Mesothelial cell of epicardium (in vitro differentiated cells): ENCODE measurements at places on chromosomes 1 and 21.

DNA sequence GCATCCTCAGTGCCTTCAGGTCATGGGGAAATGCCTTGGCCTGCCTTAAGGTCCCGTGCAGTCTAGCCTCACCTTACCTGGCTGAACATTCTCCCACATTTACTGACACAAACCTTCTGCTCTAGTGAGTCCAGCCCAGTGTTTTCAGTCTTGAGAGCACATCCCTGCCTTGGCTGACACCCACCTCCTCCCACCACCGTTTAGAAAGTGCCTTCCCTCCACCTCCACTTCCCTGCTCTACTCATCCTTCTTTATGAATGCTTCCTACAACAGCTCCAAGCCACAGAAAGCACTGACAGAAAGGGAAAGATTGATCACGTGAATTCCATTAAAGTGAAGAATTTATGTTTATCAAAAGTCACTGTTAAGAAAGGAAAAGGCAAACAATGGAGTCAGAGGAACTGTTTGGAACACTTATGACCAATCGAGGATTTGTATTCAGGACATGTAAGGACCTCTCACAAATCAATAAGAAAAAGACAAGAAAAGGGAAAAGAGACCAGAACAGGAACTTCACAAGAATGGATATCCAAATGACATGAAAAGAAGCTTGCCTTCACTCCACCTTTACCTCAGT lies 59.8 kb downstream of the DDR2 start:
- no peak for DNase-seq

DNA sequence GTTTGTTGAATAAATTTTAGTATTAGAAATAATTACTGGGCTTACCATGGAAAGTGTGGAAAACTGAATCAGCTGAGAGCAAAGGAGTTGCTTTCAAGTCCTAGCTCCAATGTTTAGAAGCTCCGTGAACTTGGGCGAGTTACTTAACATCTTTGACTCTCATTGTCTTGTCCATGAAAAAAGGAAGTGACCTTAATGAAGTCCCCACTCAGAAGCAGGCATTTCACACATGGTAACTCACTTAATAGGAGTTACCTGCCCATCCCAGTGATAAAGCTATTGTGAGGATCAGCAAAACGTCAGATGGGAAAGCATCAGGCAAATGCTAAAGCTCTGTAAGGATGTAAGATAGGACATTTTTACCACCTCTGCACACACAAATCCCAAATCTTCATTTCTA lies 34.0 kb upstream of the GADD45A start:
- DNase-seq, result no peak

- peak; percentile 26 for DNase-seq
These were observed 2.0 kb downstream of the GFI1 start for GRCh38 chr1:92484472-92485380.

DNA sequence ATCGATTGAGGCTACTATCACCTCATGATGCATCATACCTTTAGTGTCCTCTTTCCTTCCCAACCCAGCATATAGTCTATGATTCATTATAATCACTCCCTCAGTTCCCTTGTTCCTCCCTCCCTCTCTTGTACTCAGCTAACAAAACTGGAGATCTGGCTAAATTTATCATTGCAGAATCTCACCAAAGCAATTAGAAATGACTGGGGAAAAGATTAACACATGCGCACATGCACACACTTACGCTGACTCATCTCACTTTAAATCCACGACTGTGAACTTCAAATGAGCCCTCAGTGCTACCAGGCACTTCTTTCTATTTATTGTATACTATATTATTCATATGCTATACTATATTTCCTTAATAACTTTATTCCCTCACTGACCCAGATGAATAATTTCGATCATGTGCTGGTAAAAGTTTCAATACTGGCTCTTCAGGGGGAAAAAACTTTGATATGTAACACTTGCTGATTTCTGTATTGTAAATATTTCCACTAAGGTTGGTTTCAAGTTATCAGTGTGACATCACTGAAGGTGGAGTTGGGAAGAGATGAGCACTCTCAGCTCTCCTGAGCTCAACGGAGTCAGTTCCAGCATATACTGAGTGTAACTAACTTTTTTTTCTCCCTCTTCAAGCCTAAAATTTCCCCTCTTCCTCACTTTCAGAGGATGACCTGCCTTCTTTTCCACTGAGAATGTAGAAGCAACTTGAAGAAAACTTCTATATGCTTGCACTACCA lies 613.7 kb upstream of the B3GALT2 start:
- DNase-seq, result no peak

DNA sequence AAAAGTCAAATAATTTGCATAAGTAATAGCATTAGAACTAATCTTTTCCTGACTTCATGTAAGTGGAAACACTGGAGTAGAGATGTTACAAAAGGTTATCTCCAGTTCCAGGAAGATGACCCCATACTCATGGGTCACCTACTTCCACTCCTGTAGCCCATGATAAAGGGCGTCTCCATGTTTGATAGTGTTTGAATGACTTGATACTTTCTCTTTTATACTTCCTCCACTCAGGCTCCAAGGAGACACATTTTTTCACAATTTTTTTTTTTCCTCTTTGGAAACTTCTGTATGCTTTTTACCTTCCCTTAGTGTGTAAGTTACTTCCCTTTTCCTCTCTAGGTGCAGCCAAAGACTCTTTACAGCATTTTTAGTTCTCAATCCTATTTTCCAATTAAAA lies 382.1 kb upstream of the B3GALT2 start:
- DNase-seq, result no peak

DNA sequence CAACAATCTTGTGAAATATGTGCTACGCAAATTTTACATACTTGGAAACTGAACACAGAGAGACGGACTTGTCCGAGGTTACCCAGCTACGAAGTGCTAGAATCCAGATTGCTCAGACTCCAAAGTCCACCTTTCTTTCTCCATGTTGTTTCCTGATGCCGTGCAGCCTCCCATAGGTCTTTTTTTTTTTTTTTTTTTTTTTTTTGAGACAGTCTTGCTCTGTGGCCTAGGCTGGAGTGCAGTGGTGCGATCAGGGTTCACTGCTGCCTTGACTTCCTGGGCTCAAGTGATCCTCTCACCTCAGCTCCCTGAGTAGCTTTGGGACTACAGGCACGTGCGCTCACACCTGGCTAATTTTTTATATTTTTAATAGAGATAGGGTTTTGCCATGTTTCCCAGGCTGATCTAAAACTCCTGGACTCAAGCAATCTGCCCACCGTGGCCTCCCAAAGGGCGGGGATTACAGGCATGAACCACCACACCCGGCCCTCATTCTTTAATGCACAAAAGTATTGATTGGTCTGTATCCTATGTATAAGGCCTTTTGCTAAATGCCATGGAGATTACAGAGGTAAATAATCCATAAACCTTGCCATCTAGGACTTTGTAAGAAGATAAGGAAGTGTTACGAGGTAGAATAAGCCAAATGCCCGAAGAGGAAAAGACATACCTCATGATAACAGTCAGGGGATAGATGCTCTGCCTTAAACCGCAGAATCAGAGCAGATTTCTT lies 92.8 kb downstream of the C1orf21 start:
- DNase-seq, result no peak

- DNase-seq, result no peak
These were observed 35.4 kb upstream of the TRAPPC10 start for GRCh38 chr21:43976661-43977060.

- no peak for DNase-seq
These were observed 168.5 kb upstream of the RUNX1 start for GRCh38 chr21:35217504-35218060.

- no peak for DNase-seq
These were observed 132.3 kb downstream of the URB2 start for GRCh38 chr1:229758101-229759036.

DNA sequence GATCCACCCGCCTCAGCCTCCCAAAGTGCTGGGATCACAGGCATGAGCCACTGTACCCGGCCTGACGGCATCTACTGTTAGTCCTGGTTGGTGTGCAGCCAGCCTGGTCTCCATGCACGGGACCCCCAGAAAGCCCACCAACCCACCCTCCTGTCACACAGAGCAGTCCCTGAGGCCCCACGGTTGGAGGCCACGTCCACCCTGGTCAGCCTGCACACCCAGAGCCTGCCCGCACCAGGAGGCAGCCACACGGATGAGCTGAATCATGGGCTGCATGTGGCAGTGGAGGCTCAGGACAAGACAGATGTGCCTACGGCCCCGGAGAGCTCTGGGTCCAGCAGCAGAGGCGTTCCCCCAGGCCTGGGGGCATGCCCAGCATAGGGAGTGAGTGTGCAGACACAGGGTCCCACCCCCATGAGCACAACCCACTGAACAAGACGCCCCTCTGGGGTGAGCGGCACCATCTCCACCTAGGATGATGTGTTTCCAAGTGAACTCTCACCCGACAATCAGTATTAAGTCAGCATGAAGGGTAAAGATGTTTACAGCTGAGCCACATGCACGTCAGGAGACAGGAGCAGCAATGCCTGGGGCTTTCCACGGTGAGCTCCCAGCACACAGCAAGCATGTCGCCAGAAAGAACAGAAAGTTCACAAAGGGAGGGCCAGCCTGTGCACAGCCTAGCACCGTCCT lies 102.1 kb downstream of the WDR4 start:
- DNase-seq, result no peak

GRCh38 chr1:27423709-27424108 lies 31.3 kb downstream of the GPR3 start:
- no peak for DNase-seq

- no peak for DNase-seq
These were observed 5.9 kb downstream of the C1orf226 start for GRCh38 chr1:162387226-162388082.

GRCh38 chr1:205438213-205439158 lies 16.6 kb upstream of the LEMD1 start:
- peak; percentile 62 for DNase-seq

- peak; percentile 71 for DNase-seq
These were observed at the start of gene ADAR for GRCh38 chr1:154607609-154608396. Gene ADAR, minus strand, starts transcription at chr1:154608186. Its CDS starts 180 bp downstream, at chr1:154608006.

DNA sequence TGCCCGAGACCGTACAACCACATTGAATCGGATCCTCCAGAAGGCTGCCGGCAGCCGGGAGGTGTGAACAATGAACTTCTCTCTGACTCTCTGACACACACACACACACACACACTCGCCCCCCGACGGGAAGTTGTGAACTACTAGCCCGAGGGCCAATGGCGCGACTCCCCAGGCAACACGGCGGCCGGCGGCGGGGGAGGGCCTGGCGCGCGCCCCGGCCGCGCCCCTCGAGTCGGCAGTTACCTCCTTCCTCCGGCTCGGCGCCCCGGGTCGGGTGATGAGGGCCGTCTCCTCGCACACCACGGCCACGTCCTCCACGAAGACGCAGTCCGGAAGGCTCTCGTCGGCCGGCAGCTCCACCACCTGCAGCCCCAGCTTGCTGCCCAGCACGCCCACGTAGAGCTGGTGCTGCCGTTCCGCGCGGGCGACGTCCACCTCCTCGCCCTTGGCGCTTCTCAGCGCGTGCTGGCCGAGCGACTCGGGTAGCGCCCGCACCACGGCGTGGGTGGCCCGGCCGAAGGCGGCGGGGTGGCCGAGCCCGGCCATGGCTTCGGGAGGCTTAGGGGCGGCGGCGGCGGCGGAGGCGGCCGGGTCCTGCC lies 361 bp downstream of the DDAH1 start:
- peak; percentile 32 for DNase-seq

DNA sequence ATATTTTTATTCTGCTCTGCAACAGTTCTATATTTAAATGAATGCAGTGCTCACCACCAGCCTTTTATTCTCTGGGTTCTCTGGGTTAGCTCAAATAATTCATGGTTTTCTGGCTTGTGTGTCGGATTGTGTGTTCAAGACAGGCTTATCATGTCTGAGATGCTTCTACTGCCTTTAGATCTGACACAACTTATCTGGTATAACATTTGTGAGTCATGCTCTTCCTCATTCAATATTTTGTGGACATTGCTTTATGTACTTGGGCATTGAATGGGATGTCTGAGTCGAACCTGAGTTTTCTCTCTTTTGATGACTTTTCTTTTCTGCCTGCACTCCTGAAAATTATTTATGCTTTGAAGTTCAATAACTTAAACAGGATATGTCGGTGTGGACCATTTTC lies 17.6 kb upstream of the PKP1 start:
- no peak for DNase-seq

DNA sequence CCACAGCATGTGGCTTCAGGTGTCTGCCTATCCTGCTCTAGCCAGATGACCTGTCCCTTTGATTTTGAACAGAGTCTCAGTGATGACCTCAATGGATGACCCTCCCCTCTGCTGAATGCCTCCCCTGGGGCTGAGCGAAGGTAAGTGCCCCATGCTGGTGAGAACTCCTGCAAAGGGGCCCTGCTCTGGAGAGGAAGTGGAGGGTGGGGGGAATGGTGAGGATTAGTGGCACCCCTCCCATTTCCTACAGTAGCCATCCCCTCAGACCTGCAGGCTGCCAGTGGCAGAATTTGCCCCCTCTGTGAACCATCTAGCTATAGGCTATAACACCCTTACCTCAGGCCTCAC lies 3.7 kb upstream of the PMVK start:
- DNase-seq, result no peak

- DNase-seq, result no peak
These were observed 37.7 kb downstream of the DHRS3 start for GRCh38 chr1:12580054-12580887.

DNA sequence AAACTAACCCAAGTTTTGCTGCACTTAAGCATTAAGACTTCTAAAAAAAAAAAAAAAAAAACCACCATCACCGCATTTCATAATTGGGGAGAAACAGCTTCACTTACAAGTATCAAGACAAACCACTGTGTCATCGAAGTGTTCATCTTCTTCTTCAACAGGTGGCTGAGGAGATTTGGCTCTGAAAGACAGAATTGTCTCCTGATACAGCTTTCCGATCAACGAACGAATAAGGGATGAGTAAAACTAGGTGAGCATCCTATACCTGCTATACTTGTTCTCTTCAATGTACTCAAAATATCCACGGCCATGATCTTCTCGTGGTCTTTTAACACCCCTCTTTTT lies 2.0 kb downstream of the HNRNPU start:
- no peak for DNase-seq

DNA sequence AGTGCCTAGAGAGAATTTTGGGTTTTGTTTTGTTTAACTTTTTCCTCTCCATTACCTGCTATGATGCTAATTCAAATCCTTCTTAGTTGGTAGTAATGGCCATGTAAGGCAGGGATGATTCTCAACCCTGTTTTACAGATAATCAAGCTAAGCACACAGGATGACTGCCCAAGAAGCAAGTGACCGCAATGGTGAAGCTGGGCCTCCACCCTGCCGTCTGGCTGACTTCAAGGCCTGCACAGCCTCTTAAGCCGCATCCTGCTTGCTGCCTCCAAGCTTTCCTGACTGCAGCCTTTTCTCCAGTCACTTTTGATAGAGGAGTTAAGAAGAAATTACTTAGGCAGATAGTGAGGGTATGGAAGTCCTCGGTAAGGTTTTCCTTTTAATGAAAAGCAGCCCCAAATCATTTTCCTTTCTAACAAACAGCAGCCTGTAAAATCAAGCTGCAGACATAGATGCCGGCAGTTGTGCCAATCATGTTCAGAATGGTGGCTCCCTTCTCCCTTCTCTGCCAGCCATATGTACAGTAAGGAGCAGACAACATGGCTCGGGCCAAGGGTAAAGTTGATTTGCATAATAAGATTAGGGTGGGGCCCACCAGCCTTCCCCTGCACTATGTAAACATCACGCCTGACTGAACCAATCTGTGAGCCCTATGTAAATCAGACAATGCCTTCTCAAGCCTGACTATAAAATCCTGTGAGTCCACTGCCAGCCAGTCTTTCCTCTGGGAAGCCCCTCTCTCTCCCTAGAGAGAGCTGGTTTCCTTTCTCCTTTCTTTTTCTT lies 8.8 kb upstream of the CTBS start:
- DNase-seq, result no peak
